ENCODE measurements at places on chromosomes 16 and 17. TPM values are rescaled to one million over a fixed set of nuclear protein-coding genes. Genes with fewer than 3 reads are reported as not detected.
A peak's percentile ranks its signal among the peaks of the same experiment; 100 is the strongest.

GRCh38 chr16:2881783-2882649, 999 bp upstream of the FLYWCH2 start:
- DNase-seq: peak; percentile 75

GRCh38 chr17:44374306-44375195, 10.9 kb upstream of the FAM171A2 start:
- DNase-seq: no peak

DNA sequence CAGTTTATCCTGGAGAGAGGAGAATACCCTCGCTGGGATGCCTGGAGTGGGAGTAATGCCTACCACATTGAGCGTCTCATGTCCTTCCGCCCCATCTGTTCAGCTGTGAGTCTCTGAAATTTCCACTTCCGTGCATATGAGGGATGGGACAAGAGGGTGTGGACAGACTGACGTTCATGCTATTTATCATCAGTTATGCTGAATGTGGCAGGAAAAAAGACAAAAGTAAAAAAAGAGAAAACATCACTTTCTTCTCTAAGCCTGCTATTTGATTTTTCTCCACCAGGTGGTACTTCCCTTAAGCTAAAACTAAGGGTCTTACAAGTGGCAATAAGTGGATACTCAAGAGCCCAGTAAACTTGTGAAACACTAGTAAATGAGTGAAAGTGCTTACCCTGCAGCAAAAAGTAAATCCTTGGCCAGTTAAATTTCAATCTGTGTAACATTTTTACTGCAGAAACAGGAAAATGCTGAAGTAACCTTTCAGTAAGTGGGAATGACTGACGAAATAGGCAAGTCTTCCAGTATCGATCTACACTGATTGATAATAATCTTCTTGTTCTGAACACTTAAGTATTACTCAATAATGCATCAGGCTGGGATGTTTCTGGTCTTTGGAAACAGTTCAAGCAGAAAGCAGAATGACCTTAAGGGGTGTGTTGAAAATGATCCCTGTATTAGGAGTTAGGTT, 5.6 kb downstream of the CRYBA1 start:
- no peak for DNase-seq

DNA sequence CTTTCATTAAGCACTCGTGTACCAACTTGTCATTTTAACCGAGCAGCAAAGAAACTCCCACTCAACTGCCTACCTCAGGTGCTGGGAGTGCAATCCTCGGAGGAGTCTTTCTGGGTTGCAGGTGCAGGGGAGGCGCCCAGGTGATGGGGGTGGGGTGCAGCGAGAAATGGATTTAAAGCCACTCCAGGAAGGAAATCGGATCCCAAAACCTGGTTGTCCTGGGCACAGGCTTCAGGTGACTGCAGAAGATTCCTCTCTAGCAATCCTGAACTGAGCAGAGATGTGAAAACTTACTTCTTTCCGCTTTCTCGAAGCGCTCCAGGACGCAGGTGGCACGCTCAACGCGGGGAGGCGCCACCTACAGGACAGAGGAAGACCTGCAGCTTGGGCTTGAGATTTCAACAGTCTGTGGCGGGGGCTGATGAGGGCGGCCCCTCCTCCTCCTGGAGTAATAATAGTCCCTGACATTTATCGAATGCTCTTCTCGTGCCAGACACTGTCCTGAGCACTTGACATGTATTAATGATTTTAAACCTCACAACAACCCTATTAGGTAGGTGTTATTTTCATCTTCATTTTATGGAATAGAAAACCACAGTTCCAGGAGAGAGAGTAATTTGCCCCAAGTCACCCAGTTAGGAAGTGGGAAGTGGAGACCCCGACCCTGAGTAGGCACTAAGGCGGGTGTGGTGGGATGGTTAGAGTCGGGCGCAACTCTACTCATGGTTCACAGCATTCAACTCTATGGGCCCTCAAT, 27.2 kb upstream of the SKAP1 start:
- DNase-seq: peak; percentile 76

Gene TEKT3
- not detected for total RNA-seq

Gene KRT28
- not detected for total RNA-seq

Measured in sigmoid colon (tissue), 7 donors.